ENCODE measurements at places on chromosomes 6 and 20.

DNA sequence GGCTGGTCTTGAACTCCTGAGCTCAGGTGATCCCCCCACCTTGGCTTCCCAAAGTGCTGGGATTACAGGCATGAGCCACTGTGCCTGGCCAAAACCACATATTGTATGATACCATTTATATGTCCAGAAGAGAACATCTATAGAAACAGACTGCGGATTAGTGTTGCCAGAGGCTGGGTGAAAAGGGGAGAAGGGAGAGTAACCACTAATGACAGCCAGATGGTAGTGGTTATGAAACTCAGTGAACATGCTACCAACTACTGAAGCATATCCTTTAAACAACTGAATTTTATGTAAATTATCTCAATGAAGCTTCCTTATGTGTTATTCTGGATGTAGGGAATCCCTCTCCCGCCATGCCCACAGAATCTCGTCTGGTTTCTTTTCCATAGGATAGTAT is 15.7 kb downstream of the SLC23A2 start:
- DNase-seq, result no peak

GRCh38 chr6:143288923-143289322 is 161.6 kb downstream of the ADAT2 start:
- no peak for DNase-seq

- DNase-seq, result peak; percentile 93
These were observed at the start of gene CUL9 for GRCh38 chr6:43181942-43182860. Gene CUL9, plus strand, starts transcription at chr6:43182196. Its CDS starts 2,115 bp downstream, at chr6:43184311.

GRCh38 chr20:13927171-13927570 is 63.2 kb downstream of the SEL1L2 start:
- no peak for DNase-seq

GRCh38 chr6:151297886-151298285 is 58.1 kb downstream of the AKAP12 start:
- no peak for DNase-seq

GRCh38 chr6:111552241-111552744 is 53.4 kb downstream of the TRAF3IP2 start:
- no peak for DNase-seq

GRCh38 chr6:167933847-167934246 is 63.6 kb upstream of the KIF25 start:
- no peak for DNase-seq

DNA sequence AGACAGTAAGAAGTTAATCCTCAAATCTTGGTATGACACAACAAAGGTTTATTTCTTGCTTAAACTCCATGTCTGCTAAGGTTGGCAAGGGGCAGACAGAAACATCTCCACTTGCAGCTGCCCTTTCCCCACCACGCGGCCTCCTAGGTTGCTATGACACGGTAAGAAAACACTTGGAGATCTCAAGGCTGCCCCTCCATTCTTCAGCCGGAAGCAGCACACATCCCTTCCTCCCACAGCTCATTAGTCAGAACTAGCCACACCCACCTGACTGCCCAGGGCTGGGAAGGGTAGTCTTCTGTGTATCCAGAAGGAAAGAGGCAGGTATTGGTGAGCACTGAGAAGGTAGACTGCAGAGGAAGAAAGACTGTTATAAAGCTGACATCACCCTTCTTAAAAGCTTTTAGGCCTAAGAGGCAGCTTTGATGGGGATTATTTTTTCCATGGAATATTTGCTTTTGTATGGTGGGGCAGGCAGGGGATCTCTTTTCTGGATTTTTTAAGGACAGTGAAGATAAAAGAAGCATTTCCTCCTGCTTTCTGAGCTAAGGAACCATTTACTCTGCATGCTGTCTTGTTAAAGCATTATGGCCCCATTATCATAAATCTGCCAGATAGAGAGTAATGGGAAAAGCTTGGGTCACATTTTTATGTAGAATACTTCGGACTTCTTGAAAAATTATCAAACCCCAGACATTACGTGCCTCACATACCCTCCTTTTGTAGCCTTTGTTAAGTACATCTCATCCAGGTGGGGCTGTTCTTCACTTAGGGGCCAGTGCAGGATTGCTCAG is 41.6 kb downstream of the MRAP2 start:
- peak; percentile 61 for DNase-seq
